ENCODE measurements at places on chromosomes 13 and 19.

GRCh38 chr13:45799451-45799850 lies 52.1 kb downstream of the SIAH3 start:
- no peak for DNase-seq

DNA sequence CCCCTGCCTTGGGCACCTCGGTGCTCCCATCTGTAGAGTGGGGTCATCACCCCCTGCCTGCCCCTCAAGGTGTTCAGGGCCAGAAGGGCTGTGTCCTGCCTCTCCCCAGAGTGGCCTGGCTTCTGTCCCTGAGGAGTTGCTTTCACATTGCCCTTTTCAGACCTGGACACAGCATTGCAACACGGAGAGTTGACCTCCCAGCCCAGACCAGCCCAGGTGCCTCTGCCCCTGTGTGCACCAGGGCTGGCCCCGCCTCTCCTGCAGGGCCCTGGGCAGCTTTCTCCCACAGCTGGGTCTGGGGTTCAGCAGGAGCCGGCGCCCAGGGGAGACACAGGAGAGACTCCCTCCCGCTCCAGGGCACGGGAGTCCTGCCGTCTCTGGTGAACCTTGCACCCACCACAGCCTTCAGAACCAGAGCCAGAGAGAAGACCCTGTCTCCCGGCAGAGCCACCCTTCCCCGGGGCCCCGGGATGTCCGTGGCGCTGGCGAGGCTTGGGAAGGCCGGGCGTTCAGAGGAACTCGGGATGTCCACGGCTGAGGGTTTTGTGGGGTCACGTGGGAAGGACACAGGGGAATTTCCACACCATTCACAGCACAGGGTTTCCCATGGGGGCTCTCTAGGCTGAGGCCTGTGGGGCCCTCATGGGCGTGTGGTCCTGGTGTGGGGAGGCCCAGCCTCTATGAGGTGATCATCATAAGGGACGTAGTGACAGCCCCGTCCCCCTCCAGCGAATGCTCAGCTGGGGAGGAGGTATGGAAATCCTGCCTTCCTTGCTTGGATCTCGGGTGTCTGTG lies 23.2 kb downstream of the C13orf46 start:
- no peak for DNase-seq

GRCh38 chr19:12090807-12091206 lies 26.3 kb downstream of the ZNF844 start:
- no peak for DNase-seq

- DNase-seq, result no peak
Observed at GRCh38 chr19:45451131-45451849, 16.5 kb upstream of the FOSB start.

DNA sequence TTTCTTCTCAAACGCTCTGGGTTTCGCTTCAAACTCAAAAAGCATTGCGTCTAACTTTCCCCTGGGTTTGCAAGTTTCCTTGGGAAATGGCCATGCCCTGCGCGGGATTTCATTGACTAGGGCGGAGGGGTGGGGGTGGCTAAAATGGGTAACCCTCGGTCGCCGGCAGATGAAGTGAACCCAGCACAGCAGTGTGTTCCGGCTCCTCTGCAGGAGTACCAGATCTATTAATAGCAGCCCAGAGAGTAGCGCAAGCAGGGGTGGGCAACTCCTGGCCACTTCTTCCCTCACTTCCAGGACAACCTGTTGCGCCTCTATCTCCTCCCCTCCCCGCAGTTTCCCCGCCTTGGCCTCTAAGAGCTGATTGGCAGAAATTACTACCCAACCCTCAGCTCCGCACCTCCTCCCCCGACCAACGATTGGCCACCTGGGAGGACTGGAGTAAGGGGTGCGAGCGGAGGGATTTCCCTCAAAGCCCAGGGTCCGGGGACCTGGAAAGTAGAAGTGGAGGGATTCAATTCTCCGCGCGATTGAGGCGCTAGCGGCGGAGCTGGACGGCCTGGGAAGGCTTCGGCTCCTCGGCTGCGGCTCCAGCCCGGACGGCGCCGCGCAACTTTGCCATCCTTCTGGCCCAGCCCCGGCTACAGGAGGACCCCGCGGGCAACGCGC lies at the start of gene FREM2:
Gene FREM2, plus strand, starts transcription at position 501 of the 669 bp plus-strand sequence. CDS start 268 bp downstream, outside the sequence.
- no peak for DNase-seq

- peak; percentile 56 for DNase-seq
Observed at GRCh38 chr13:99228737-99229691, 28.4 kb downstream of the UBAC2 start.
